Activated CD4-positive, CD25-positive, alpha-beta regulatory T cell (primary cell): ENCODE measurements at places on chromosomes 11 and 22.

DNA sequence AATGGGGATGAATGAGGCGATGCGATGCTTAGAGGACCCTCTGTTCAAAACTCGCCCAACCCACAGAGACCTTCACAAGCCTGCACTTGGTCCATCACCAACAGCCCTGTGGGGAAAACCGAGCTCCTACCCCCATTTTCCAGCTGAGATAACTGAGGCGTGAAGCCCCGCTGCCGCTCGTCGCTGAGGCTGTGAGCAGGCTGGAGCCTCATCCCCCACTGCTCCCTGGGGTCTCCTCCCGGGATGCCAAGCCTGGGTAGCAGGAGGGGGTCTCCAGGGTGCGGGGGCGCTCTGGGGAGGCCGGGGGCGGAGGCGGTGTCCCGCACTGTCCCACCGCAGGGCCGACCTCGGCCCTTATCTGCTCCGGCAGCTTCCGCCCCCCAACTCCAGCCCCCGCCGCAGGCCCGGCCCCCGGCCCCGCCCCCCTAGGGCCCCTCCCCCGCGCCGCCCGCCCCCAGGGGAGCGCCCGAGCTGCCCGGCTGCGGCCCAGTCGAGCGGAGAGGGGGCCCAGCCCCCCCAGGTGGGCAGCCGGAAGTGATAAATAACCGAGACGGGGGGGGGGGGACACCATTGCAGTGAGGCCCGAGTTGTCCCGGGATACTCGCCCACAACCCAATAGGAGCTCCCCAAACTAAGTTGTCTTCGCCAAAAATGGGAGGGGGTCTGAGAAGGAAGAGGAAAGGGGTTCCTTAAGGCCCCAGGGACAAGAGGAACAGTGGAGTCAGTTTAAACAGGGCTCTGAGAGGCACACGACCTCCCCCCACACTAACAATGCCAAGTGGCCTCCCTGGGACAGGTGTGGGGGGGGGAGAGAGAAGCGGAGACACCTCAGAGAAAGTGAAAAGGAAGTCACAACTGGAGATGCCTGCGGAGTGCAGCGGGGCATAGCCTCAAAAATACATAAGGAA is 8.3 kb upstream of the SLC39A13 start:
- DNase-seq: no peak

- no peak for DNase-seq
Measured at GRCh38 chr11:26931248-26931631, 62.7 kb upstream of the FIBIN start.

DNA sequence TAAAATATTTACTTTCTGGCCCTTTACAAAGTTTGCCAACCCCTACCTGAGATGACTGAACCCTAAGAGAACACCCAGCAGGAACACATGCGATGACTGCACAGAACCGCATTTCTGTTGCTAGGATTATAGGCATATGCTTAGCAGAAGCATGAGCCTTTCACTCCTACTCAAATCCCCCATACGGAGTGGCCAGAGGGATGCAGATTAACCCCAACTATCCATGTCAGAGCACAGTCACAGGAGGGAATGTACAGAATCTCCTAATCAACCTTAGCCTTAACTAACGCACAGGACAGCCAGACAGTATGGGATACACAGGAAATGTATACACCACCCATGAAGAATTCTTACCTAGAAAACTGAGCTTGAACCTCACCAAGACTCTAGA is 6.2 kb downstream of the HPS4 start:
- DNase-seq: no peak

GRCh38 chr11:68039526-68040086 is 781 bp downstream of the TCIRG1 start:
- DNase-seq: no peak

DNA sequence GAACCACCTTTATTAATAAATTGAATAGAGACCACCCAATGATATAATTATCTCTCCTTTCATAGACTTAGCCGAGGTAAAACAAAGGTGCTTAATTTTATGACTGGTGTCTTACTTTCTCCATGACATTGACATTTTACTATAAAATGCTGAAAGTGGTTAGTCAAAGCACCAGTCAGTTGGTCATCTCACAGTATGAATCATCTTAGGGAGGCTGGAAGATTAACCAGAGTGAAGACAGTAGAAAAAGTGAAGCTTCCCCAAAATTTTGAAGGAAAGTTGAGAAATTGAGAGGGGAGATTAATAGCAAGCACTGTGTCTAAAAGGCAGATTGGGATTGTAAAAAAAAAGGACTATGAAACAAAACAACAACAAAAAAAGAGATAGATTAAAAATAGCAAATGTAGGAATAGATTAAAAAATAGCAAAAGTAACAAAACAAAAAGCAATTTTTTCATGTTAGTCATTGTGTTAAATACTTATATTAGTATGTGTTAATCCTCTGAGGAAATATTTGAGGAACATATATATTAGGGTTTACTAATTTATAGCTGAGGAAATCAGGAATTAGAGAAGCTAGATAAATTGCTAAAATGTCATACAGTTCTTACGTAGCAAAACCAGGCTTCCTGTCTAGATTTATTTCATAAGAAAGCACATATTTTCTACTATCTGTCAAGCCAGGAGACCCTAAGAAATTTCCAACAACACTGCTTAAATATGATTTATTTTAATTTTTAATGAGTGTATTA is 557.3 kb upstream of the ANO5 start:
- DNase-seq: no peak
